ENCODE measurements at places on chromosomes 4 and X.
A peak's percentile ranks its signal among the peaks of the same experiment; 100 is the strongest.

DNA sequence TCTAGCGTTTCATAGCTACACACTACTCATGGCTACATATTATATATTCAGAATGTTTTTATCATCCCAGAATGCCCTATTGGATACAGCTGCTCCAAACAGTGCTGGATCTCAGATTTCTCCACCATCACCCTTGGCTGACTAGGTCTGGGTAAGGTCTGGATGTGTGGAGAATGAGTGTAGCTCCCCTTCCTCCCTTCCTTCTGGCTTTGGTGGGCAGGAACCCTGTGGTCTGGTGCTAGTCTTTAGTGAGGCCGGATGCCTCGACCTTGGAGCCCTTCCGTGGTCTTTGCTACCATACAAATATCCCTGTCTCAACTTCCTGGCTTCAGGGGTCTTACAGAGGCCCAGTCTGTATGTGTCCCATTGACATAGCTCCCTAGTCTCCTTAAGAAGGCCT, 52.1 kb upstream of the KDR start:
- DNase-seq, result no peak

DNA sequence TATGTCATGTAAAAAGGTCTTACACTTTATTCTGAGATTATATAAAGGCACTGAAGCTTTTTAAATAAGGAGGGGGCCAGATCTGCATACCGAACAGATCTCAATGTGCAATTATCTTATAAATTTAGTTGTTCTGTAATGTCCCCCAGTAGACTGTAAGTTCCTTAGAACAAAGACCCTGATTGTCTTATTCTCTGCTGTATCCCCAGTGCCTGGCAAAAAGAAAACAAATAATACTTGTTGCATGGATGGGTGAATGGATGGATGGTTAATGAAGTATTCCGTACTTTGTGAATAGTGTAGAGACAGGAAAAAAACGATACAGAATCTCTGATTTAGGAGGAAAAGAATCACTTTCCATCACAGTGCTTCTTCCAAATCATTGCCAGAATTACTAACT, 141.5 kb downstream of the CHM start:
- no peak for DNase-seq

DNA sequence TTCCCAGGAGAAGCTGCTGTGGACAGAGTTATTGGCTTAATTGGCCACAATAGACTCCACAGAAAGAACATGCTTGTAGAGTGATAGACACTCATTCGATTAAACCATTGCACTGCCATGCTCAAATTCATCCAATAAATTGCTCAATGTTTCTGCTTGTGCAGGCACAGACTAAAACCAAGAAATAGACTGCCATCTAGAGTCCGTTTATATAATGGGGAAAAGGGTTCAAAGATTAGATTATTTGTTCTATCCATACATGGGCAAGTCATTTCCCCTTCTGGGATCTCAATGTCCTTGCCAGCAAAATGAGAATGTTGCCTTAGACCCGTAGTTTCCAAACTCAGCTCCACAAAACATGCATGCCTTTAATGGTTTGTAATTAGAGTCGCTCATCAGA, 8.7 kb downstream of the SMIM10 start:
- no peak for DNase-seq

GRCh38 chr4:121788896-121789295, 12.2 kb upstream of the EXOSC9 start:
- no peak for DNase-seq

- DNase-seq, result no peak
Observed at GRCh38 chr4:11636031-11636430, 207.3 kb upstream of the HS3ST1 start.

DNA sequence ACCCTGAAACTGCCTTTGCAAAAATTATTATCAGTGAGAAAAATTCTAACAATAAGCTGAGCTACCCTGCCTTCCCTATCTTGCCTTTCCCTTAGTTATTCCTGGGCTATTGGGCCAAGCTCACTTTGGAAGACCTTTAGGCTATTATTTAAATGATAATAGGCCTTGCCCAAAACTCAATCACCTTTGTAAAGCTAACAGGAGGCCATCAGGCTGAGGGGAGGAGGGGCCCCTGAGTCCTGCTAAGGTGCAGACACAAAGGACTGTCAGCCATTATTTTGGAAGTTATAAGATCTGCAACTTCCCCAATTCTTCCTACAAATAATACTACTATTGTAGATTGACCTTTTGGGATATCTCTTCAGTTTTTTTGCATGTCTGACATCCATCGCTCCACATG, 278.8 kb upstream of the DIAPH2 start:
- no peak for DNase-seq

DNA sequence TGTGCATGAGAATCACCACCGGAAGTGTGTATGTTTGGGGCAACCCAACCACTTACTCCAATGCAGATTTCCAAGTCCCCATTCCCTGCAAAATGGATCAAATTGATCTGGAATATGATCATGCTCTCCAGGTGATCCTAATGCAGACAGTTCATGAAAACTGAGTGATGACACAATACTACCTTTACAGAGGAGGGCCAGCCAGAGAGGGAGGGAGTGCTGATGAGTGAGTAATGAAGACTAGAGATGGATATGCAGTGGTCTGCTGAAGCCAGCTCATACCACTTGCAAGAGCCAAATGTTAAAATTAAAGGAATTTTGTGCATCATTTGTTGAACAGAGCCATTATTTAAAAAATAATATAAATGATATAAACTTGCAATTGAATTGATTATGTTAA, 10.2 kb upstream of the CPE start:
- DNase-seq, result no peak

GRCh38 chr4:3201718-3202702, 46.9 kb upstream of the MSANTD1 start:
- no peak for DNase-seq

DNA sequence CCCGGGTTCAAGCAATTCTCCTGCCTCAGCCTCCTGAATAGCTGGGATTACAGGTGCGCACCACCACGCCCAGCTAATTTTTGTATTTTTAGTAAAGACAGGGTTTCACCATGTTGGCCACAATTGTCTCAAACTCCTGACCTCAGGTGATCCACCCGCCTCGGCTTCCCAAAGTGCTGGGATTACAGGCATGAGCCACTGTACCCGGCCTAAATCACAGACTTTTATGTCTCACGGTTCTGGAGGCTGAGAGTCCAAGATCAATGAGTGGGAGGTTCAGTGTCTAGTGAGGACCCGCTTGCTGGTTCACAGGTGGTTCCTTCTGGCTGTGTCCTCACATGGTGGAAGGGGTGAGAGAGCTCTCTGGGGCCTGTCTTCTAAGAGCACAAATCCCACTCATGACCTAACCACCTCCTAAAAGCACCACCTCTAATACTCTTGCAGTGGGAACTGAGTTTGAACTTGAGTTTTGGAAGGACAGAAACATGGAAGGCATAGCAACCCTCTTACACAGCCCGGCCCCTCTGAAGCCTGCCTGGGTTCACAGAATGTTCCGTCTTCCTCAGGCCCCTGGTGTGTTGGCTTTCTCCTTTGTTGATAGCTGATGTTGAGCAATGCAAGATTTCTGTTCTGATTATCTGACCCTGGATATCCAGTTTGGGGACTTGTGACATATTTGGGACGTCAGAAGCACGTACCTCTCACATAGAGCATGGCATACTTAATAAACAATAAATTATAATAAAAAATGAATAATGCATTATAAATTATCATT, 1.9 kb upstream of the AKAP17A start:
- no peak for DNase-seq

- DNase-seq, result peak; percentile 93
Observed at GRCh38 chrX:46791927-46792809, 33.2 kb upstream of the SLC9A7 start.

DNA sequence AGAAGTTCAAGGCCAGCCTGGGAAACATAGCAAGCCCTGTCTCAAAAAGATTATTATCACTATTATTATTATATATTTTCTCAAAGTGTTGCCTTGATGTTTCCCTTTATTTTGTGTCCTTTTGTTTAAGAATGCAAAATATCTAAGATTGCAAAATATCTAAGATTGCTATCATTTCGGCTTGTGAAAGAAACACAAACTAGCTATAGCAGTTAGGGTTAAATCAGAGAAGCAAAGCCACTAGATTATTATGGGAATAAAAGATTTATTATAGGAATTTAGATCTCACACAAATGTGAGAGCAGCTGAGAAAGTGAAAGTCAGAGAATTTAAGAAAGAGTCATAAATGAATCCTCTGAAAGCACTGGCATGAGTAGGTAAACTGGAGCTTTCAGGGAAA, 18.0 kb upstream of the TMEM184C start:
- DNase-seq, result no peak

GRCh38 chrX:13493659-13494058, 75.7 kb upstream of the EGFL6 start:
- no peak for DNase-seq

- DNase-seq, result no peak
Observed at GRCh38 chr4:87130985-87131703, 89.3 kb downstream of the KLHL8 start.

DNA sequence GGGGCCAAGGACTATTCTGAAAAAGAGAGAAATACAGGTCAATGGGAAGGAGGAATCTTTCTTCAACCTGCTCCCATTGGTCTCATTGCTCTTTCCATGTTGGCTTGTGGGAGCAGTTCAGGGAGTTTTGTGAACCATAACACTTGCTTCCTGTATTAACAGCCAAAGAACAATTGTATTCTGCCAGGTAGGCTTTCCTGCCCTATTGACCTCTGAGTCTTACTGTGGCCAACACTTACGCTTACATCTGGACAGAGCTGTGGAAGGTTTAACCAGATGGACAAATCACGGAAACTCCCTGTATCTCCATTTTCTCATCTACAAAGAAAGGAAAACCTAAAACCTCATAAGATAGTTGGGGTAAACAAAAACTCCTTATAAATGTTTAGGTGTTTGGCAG, 30.7 kb downstream of the MID1IP1 start:
- DNase-seq, result no peak

DNA sequence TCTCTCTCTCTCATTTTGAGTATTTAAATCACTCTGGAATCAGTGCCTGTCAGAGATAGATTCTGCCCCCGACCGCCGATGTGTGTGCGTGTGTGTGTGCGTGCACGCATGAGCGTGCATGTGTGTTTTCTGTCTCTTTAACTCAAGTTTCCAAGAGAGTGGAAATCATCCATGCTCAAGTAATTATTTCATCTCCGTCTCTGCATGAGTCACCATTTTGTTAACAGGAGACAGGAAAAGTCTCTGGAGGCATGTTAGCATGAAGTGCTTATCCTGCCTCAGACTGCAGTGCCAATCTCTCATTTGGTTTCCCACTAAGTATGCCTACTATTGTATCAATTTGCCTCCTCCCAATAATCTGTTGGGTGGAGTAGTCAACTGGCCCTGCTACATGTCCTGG, 182.9 kb upstream of the NHS start:
- no peak for DNase-seq

- DNase-seq, result no peak
Observed at GRCh38 chrX:64427281-64427680, 32.0 kb upstream of the MTMR8 start.

GRCh38 chr4:62407534-62407933, 1207.4 kb downstream of the ADGRL3 start:
- no peak for DNase-seq

DNA sequence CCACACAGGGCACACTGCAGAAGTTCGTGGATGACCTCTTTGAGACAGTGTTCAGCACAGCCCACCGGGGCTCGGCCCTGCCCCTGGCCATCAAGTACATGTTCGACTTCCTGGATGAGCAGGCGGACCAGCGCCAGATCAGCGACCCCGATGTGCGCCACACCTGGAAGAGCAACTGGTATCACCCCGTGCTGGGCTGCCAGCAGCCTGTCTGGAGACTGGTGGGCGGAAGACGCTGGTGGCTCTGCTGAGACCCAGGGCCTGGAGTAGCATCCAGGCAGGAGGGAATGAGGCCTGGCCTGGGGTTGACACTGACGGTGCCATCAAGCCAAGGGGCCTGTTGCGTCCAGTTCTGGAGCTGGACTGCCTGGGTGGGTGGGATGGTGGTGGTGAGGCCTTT, 8.6 kb downstream of the LAGE3 start:
- DNase-seq, result no peak
